ENCODE measurements at places on chromosomes 13 and 19.

DNA sequence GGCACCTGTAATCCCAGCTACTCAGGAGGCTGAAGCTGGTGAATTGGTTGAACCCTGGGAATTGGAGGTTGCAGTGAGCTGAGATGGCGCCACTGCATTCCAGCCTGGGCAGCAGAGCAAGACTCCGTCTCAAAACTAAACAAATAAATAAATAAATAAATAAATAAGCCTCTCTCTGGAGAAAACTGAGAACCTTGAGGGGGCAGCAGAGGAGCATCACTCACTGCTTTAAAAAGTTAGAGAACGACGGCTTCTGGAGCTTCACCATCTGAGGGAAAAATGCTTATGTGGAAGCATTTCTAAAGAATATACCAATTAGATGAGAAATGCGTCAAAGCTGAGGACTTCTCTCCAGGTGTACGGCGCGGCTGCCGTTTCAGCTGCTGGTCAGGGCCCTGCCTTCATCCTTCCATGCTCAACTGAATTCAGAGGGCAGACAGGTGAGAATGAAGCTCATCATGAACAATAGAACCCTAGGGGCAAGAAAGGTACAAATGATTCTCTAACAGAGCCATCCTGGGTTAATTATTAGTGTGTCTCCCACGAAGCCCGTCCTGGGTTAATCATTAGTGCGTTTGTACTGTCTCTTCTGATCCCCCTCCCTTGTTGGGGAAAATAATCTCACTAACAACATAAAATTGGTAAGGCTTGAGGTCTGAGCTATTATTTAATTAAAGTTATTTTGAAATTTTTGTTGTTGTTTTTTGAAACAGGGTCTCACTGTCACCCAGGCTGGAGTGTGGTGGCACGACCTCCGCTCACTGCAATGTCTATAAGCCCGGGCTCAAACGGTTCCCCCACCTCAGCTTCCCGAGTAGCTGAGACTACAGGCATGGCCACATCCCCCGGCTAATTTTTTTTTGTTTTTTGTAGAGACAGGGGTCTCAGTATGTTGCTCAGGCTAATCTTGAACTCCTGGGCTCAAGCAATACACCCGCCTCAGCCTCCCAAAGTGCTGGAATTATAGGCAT lies 80.1 kb downstream of the IPO5 start:
- DNase-seq, result peak; percentile 25

DNA sequence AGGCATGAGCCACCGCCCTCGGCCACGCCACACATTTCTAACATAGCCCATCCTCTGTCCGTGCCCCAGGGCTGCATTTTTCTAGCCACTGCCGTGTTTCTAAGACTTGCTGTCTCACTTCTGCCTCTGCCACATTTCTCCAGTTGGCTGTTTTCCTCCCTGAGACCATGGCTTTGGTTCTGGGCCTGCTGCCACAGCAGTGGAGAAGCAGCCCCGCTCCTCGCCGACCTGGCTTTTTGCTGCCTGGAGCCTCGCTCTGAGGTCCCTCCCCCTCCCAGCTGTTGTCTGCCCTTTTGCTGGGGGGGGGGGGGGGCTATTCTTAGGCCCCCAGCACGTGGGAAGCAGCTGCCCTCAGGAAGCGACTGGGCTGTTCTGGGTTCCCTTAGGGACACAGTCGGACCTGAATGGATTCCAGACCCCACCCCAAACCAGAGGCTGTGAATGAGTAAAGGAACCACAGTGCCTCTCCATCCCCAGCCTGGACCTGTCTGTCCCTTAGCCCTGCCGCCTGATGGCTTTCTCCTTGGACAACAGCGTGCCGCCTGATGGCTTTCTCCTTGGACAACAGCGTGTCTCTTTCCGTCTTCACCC lies 3.3 kb downstream of the GYS1 start:
- DNase-seq, result no peak

DNA sequence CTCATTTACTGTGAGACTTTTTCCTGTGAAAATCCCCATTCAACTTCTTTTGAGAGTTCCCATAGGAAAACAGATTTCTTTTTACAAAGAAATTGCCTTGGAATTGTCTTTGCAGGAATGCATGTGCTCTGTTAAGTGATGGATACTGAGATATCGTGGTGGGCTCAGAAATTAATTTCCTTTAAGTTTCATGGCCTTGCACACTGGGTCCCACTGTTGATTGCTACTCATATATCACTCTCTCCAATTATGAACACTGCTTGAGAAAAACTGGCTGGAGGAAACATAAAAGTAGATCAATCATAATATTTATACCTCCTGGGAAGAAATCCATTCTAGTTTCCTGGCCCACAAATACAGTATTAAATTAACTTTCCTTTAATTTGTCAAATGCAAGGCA lies 131.3 kb downstream of the OXGR1 start:
- DNase-seq, result no peak

DNA sequence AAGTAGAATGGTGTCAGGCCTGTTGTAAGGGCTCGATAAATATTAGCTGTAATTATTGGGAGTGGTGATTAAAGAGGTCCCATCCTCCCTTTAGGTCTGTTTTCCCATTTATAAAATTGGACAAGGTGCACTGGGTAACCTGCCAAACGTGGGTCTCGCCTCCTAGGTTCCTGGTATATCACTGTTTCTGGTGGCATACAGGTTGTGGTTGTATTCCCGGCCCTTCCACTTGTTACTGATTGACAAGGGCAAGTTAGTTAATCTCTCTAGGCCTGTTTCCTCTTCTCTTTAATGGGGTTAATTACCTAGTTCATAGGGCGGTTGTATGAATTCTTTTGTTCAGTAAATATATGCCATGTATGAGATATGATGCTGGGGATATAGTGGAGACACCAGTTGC lies 1.5 kb downstream of the PPP2R1A start:
- no peak for DNase-seq

- no peak for DNase-seq
Measured at GRCh38 chr19:16226184-16226591, 28.5 kb downstream of the AP1M1 start.

GRCh38 chr19:34120846-34121639 lies 51.3 kb upstream of the LSM14A start:
- peak; percentile 47 for DNase-seq

DNA sequence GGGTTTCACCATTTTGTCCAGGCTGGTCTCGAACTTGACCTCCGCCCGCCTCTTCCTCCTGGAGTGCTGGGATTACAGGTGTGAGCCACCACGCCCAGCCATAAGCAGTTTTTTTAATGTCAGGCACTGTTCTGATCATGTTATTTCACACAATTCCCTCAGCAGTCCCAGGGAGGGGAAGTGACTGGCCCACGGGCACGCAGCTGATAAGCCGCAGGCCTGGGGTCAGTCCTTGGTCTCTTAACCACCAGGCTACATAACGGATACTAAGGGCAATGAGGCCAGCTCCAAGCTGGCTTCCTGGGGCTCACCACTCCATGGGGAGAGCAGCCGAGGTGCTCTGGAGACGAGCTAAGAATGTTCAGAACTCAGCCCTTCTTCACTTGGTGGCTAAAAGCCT lies 13.5 kb downstream of the BRSK1 start:
- no peak for DNase-seq

GRCh38 chr13:43792076-43792881 lies 5.5 kb upstream of the ENOX1 start:
- DNase-seq, result no peak

GRCh38 chr19:31356587-31357314 lies 7.5 kb upstream of the TSHZ3 start:
- DNase-seq, result no peak

DNA sequence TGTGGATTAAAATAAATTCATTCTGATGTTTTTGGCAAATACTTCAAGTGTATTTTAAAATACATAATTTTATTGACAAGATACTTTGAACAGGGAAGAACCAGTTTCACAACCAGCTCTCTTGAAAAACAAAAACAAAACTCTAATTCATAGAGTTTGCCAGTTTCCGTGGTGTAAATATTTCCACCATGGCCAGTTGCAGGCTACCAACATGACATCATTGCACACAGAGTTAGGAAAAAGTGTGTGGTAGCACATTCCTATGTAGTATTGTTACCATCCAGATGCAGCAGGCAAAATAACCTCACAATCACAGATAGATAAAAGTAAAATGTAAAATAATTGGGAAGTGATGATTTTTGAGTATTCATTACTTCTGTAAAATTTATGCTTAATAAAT lies 7.7 kb upstream of the RNF113B start:
- no peak for DNase-seq

DNA sequence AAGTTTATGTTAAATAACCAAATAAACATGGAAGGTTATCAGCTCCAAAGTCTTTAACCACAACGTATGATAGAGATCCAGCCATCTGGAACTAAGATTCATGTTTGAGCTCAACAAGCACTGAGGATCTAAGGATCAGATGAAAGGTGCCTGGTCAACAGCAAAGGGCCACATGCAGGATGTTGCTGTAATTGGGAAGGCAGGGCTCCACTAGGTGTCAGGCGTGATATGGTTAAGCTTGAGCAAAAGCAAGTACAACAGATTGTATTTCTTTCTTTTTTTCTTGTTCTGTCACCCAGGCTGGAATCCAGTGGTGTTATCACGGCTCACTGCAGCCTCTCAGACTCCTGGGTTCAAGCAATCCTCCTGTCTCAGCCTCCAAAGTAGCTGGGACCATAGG lies 12.0 kb downstream of the EBPL start:
- DNase-seq, result no peak

DNA sequence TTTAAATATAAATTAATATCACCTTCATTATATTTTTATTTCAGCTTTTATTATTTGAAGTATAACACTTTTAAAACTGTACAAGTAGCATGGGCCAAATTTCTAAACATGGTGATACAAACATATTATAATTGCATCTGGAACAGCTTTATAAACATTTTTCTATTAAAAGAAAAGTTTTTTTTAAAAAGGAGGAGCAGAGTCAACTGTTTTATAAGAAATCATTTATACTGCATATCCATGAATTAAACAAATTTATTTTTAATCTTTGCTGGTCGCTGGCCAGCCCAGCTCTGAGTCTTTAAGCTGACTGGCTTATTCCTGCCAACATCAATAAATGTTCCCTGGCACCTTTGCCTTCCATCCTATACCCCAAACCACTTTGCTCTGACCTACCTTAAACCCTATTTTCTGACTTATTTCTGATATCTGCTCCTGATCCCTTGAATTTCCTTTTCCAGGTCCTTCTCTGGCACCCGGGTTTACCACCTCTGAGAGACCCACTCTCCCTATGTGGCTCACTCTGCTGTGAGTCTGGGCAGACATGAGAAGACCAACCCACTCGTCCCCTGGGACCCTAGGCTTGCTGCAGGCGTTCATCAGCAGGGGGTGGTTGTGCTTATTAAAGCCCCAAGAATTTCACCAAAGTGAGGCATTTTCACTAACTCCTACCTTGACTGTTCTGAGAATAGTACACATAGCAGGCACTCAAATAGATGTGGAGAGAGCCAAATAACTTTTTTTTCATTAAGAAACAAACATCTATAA lies 220.3 kb downstream of the KLF12 start:
- DNase-seq, result no peak

DNA sequence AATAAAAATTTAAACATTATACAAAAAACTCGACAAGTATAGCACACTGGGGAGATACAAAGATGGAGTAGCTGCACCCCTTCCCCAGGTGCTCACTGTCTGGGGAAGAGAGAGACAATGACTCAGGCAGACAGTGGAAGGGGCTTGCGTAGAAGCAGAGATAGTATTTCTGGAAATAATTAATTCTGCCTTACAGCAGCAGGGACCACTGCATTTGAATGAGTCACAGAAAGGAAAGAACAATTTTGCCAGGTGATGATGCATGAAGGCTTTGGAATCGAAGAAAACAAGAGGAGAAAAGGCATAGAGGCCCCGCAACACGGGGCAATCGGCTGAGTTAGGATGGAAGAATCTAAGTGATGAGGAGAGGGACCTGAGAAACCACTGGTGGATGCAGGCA lies 447.4 kb downstream of the EFNB2 start:
- DNase-seq, result no peak

Measured in NCI-H2227 treated with DMSO at 0.1 percent for 48 hours (cell line).